ENCODE measurements at places on chromosomes 12 and 14.

GRCh38 chr12:69966409-69966808, 141.4 kb downstream of the MYRFL start:
- DNase-seq, result no peak

- DNase-seq, result no peak
Observed at GRCh38 chr12:52347551-52348510, 19.4 kb downstream of the KRT85 start.

DNA sequence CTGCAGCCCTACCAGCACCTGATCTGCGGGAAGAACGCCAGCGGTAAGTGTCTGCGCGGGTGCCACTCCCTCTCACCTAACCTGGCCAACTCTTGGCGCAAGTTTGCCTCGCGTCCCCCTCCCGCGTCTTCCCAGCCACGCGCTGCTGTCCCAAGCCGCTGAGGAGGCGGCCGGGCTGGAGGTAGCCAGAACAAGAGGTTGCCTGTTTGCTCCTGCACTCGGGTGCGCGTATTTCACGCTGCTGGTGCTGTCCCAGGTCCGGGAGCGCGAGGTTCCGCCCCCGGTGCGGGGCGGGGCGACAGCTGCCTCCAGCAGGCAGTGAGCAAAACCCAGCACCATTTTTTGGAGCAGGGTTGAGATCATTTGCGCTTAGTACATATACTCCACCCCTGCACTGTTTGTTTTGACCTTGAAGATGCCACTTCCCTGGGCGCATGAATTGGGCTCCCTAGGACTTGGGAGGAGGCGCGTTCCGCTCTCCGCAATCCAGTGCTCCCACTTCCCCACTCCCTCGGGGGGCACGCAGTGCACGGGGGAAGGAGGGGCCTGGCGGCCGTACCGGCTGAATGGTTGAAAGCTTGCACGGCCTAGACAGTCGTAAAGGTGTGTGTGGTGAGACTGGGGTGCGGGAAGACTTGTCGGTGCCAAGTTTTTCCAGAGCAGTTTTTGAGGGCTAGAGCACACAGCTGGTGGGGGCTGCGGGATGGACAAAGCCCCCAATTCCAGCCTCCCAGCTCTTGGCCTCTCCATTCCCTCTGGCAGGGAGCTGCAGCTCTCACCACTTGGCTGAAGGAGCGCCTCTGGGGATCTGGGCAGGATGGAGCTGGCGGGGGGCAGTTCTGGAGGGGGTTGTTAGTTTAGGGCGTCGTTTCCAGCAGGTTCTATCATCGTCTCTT, 226.9 kb upstream of the CRY1 start:
- no peak for DNase-seq

GRCh38 chr14:33317675-33318074, 379.0 kb downstream of the NPAS3 start:
- no peak for DNase-seq

DNA sequence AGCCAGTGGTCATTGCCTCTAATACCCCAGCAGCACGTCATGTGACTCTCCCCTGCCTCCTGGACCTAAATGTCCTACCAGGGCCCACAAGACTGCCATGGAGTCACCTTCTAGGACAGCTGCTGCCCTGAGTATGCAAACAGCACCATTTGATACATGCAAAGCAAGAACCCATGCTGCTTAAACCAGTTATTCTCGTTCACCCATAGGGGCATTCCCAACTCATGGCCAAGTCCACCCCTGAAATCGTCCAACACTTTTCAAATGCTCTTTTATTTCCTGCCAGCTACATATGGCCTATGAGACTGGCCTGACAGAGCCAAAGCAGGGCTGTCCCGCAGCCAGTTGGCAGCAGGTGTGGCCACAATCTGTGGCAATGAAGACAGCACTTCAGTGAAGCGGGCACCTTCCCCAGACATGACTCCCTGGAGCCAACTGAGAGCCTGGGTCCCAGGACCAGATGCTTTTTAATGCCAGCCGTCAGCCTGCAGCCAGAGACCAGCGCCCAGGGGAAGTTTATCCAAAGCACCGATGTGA, 99.9 kb downstream of the BCAT1 start:
- DNase-seq, result no peak

DNA sequence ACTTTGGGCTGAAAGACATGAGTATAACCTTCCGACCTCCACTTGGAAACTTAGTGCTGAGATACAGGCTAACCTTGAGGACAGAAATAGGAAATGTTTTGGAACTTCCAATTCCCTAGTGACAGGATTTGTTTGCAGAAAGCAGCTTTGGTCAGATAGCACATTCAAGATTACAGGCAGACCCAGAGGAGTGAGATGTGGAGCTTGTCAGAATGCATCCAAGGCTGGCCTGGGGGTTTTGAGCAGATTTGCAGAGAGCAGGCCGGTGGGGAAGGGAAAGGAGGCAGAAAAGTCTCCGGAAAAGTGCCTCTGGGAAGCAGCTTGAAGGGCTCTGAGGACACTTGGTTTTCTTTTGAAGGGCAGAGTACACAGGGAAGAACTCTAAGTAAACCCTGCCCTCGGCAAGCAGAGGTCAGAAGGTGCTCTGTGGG, 180.3 kb downstream of the ETV6 start:
- DNase-seq, result no peak

- DNase-seq, result no peak
Observed at GRCh38 chr12:24979329-24979728, 30.4 kb upstream of the BCAT1 start.

DNA sequence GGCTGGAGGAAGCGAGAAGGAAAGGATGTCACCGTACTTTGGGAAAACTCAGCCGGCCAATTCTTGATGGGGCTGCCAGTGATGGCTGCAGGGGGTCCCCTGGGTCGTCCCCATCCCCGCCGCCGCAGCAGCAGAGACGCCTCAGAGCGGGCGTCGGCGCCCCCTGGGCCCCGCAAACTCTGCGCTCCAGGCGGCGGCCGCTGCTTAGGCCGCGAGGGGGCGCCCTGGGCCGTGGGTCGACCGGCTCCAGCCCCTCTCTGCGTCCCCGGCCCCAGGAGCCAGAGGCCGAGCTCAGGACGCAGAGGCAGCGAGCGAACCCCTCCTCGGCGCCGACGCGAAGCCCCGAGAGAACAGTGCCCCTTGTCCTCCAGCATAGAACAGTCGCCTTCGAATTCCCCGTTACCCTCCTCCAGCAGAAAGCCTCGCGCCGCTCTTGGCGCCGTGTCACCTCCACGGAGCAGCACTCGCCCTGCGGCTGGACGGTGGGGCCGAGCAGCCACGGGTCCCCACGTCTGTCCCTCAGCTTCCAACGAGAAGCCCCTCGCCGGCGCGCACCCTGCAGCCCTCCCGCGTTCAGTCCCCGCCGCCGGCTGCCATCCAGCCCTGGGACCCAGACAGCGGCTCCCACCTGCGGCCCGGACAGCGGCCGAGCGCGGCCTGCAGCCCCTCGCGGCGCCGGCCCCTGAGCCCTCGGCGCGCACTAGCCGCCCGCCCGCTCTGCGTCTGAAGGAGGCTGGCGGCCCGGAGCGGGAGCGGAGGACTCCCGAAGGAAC, 106.6 kb downstream of the PRICKLE1 start:
- DNase-seq, result peak; percentile 31
